ENCODE measurements at places on chromosomes 13 and 19. TPM values are rescaled to one million over a fixed set of nuclear protein-coding genes. Genes with fewer than 3 reads are reported as not detected.

- no peak overlapping the region for H3K4me3 ChIP-seq
- H3K27ac ChIP-seq, result no peak overlapping the region
- no peaks in the 10 kb centered on the region for H3K27me3 ChIP-seq
- no peaks in the 10 kb centered on the region for H3K36me3 ChIP-seq
Observed at GRCh38 chr13:21615427-21615826, 11.5 kb upstream of the MICU2 start.

F7 gene
- 0.33 TPM for total RNA-seq

GRCh38 chr19:45809643-45810159 lies 5.4 kb downstream of the RSPH6A start:
- no peak overlapping the region for H3K4me3 ChIP-seq
- H3K4me1 ChIP-seq, result no peaks in the 10 kb centered on the region
- no peak for DNase-seq
- H3K27me3 ChIP-seq, result no peaks in the 10 kb centered on the region
- no peaks in the 10 kb centered on the region for H3K36me3 ChIP-seq

GRCh38 chr19:7603919-7604318 lies 8.3 kb downstream of the CAMSAP3 start:
- no peaks in the 10 kb centered on the region for H3K4me1 ChIP-seq
- no peak overlapping the region for H3K4me3 ChIP-seq
- no peak for DNase-seq
- H3K27me3 ChIP-seq, result no peaks in the 10 kb centered on the region
- no peak overlapping the region for H3K27ac ChIP-seq

DNA sequence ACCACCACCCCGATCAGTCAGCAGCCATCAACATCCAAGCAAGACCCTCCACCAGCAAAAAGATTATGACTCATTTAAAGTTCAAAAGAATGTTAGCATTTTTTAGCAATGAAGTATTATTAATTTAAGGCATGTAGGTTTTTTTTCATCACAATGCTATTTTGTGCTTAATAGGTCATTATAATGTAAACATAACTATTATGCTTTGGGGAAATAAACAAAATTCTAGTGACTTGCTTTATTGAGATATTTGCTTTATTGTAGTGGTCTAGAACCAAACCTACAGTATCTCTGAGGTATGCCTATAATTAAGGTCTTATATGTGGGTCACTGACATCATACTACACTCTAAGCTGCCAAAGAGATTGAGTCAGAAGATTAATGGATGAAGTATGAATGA lies 20.0 kb downstream of the KLF12 start:
- H3K4me1 ChIP-seq, result no peaks in the 10 kb centered on the region
- DNase-seq, result no peak
- H3K27ac ChIP-seq, result no peak overlapping the region
- H3K4me3 ChIP-seq, result no peak overlapping the region

MAB21L1 gene
- 11.8 TPM for total RNA-seq

Data from breast epithelium (tissue), 4 donors.